ENCODE measurements at places on chromosomes 4 and X.

DNA sequence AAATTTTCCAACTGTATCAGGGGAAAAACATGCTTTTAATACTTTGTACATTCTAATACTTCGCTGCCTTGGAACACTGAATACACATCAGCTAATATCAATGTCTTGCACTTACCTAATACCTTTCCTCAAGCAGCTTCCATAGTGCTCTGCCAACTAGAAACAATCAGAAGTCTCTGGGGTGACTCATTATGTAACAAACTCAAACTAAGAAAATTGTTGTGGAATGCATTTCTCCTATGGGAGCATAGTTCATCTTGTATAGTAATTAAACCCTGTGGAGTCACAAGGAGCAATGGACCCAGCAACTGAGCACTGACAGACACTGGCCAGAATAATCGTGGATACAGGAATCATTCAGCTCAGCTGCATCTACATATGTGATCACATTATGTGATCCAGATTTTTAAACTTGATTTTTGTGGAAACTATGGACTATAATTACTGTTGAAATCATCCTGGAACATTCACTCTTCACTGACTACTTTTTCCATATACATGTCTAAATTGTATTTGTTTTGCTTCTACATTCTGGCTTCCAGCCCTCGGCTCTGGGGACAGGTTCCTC lies 496.9 kb downstream of the TMA16 start:
- DNase-seq = no peak

GRCh38 chr4:68858039-68858438 lies 42.2 kb downstream of the UGT2B10 start:
- no peak for DNase-seq

DNA sequence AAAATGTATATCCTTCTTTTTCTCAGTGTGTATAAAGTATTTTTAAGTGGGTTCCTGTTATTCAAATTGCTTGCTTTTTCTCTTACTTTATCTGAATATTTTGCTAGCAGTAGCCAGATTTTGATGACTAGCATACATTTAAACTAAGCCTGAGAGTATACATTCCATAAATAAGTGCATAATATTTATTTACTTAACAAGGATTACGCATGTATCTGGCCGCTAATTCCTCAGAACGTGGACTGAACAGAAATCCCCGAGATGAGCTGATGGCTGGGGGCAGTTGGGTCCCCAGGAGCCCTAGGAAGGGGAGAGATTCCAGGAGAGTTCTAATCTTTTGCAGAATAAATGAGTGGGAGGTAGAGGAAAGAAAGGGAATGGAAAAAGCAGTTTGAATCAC lies 91.0 kb downstream of the PHOX2B start:
- DNase-seq = no peak

DNA sequence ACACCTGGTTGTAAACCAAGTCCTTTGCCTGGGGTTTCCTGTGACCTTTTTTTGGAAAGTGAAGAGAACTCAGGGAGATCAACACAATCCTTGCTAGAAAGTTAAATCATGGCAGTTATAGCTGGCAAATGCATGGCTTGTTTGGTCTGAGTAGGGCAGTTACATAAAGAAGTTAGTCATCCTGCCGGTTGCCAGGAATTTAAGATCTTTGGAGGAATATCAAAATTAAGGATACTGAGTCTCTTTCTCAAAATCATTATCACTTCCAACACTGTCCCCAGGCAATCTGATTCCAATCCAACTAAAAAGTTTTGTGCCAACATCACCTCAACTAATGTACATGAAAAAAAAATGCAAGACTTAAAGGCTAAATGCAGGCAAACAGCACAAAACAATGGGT lies 40.3 kb downstream of the C4orf54 start:
- no peak for DNase-seq

DNA sequence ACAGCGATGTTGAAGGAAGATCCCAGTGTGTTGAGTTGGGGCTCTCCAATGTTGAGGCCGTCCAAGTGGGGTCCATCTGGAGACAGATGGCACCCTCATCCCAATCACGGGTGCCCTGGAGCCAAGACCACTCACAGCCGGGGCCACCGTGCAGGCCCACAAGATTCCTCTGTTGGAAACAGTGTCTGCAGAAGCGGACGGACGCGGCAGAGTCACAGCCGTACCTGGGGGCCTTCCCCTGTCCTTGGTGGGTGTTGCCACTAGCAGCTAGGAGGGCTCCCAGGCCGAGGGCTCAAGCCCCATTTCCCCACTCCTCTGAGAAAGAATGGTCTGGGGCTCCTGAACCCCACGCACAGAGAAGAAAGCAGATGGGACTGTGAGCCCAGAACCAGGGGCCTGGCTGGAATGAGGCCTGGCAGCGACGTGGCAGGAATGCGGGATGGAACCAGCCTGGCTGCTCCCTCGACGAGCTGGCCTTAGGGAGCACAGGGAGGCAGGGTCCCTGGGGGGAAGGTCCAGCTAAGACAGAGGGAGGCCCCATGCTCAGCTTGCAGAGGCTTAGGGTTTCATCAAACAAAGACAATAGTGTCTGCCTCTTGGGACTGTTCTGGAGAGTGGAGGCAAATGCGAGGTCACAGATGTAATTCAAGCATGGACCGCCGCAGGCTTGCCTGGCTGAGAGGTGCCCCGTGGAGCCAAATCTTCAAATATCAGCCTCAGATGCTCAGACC lies 228.9 kb downstream of the AFAP1 start:
- no peak for DNase-seq

DNA sequence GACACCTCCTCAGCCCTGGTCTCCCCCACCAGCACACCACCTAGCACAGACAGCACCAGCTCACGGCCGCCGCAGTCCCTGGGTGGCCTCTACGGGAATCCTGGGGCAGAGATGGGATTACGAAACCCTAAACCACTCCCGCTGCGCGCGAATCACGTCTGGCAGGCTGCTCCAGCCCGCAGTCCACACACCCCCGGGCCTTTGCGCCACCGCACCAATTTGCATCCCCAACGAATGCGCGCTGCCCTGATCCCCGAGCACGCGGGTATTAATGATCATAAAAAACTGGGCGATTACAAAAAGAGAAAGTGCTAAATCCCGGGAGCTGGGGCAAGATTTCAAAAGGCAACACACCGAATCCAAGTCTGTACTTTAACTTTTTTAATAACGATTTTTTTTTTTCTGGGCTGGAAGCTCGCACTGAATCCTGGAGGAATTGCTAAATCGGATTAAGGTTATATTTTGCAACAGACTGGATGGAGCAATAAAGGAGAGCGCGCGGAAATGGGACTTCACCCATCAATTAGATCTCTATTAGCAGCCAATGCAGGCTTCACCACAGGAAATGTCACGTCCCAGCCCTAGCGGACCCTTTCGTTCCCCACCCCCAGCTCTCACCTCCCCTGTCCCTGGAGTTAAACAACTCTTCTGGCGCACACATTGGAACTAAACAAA lies 69.8 kb upstream of the TMEM33 start:
- no peak for DNase-seq

DNA sequence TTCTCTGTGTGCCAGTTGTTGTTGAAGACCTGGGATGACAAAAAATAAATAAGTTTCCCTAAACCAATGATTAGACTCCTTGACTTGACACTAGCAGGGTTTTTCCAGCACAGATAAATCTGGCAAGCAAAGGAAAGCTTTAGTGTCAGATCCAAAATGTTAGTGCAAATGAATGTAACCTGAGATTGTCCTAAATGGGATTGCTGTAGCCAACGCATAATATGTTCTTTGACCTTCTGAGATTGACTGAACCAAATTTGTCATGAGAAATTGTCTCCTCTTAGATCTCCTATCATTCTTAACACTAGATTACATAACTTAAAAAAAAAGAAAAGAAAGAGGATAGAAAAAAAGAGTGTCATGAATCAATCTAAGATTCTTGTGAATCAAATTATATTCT lies 196.5 kb downstream of the RELL1 start:
- no peak for DNase-seq

DNA sequence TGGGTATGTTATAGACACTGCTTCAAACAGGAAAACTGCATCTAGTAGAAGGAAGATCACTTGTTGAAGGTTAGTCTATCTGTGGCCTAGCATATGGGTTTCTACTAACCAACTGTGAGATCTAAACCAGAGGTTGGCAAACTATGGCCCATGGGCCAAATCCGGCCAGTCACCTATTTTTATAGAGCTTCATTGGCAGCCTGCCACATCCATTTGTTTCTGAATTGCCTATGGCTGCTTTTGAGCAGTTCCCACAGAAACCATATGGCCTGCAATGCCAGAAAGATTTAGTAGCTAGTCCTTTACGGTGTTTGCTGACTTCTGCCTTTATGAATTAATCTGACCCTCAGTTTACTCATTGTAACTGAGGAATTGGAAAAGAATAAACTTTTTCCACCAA lies 71.1 kb downstream of the MID1 start:
- DNase-seq = no peak

DNA sequence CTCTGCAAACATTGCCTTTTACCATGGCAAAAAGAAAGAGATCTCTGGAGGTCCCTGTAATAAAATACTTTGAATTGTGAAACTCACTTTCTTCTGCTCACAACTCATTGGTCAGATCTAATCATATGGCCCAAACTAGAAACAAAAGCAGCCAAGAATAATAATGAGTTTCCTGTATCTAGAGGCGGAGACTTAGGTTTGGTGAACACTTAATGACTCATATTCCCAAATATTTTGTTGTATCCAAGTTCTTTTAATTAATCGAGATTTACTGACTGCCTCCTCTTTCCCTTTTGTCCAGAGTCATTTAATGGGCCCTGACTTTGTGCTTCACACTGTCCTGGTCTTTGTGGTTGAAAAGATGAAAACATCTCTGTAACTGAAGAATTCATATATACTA lies 190.6 kb downstream of the CCSER1 start:
- no peak for DNase-seq

DNA sequence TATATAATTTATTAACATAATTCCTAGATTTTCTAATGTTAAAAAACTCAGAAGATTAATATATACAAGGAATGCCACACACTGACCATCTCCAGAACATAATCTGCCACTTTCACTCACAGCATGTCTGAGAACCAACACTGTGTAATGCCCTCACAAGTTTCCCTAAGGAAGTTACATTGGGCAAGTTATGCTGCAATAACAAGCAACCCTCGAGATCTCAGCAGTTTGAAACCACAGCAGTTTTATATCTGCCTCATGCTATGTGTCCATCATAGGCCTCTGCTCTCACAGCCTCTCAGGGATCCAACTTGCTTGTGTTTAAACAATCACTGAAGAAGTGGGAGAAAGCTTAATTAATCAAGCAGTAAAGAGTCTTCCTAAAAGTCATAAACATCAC lies 250.0 kb upstream of the SLC7A11 start:
- no peak for DNase-seq

GRCh38 chrX:112941209-112941837 lies 100.7 kb upstream of the AMOT start:
- DNase-seq = no peak

Measured in activated CD4-positive, alpha-beta T cell treated with anti-CD3 and anti-CD28 coated beads for 1 hour (primary cell).